ENCODE measurements at places on chromosomes 6 and 20. TPM values are rescaled to one million over a fixed set of nuclear protein-coding genes. Genes with fewer than 3 reads are reported as not detected.

DNA sequence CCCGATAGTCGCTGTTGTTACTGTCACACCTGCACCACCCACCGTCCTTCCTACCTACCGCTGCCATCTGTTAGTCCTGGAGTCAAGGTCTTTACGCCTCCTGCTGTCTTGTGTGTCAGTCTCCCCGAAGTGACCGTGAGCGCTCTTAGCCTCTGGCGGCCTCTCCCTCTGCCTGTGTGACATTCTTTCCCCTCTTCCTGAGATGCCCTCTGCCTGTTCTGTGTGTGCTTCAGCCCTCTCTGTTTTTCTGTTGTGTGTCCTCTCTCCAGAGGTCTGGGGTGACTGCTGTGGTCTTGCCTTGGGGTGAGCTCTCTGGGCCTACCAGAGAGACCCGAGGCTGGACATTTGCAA lies 54.9 kb downstream of the TCP11 start:
- no peak for DNase-seq

DNA sequence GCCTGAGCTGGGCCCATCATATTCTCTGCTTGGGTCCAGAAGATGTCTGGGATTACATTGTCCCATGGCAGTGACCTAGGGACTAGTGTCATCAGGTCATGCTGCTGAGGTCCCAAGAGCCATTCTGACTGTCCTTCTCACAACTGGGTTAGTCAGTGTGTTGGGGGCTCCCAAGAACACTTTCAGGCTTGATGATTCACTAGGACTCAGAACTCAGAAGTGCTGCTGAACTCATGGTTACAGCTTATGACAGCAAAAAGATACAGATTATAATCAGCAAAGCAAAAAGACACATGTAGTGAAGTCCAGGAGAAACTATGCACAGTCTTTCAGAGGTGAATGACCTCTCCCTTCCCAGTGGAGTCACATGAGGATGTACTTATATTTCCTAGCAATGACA lies 107.8 kb downstream of the SYNE1 start:
- DNase-seq = no peak

DNA sequence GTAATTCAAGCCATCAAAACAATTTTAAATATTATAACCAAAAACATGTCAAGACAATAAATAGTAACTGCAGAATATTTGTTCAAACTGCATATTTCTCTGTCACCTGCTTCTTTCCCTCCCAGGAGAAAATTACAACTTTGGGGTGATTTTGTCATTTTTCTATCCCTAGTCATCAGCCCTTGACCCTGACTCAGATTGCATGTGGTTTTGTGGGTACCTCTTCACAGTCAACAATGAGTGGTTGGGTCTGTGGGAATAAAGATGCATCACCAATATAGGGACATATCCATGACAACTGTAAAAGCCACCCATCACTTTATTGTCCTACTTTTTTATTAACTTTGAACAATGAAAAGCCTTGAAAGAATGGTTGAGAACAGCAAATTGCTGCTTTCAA lies 7.3 kb downstream of the COL10A1 start:
- no peak for DNase-seq

- no peak for DNase-seq
These were observed 1.3 kb upstream of the VSX1 start for GRCh38 chr20:25083141-25083772.

DNA sequence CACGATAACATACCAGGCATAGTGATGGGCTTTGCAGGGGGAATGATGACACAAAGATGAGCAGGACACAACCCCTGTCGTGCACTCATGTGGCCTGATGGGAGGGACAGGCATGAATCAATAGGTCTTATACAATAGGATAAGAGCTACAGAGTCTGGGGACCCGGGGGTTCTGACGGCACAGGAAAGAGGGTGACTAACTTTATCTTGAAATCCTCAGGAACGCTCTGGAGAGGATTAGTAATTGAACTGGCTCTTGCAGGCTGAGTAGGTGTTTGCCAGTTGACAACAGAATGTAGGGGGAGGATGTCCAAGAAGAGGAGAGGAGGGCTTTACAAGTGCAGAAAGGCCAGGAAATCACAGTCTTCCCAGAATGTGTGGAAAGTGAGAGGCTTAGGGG lies 219.9 kb upstream of the ECI2 start:
- DNase-seq = no peak

DNA sequence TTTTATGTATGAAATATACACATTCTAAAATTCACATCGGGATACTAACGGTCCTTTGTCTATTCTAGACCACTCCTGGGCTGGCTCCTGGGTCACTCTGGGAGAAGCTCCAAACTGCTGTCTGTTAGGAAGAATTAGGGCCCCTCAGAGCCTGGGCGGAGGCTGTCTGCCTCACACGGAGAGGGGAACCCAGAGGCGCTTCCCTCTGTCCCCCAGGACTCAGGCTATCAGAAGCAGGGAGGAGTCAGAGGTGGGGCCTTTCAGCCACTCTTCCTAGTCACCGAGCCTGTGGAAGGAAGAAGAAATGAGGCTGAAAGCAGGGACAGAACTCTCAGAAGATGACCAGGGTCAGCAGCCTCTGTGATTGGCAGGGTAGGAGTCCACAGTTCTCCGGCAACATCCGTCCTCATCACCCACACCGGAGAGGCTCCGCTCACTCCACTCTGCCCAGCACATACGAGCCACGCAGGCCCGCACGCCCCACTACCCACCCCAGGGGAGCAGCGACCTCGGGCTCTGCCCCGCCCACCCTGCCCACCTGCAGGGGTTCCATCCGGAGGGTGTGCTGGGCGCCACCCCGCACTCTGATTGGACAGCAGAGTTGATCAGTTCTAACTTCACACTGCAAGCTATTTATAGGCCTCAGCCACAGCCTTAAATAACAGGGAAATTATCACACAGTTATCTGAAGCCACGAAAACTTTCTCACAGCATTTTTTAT lies 182.1 kb upstream of the AFDN start:
- no peak for DNase-seq

Gene CFAP61
- total RNA-seq = not detected

Gene EBF4
- total RNA-seq = 4.4 TPM

Gene ADGRG6
- 75.2 TPM for total RNA-seq

Gene RBPJL
- total RNA-seq = not detected

Data from transverse colon (tissue), 4 donors.